ENCODE measurements at places on chromosomes 6 and 20.

DNA sequence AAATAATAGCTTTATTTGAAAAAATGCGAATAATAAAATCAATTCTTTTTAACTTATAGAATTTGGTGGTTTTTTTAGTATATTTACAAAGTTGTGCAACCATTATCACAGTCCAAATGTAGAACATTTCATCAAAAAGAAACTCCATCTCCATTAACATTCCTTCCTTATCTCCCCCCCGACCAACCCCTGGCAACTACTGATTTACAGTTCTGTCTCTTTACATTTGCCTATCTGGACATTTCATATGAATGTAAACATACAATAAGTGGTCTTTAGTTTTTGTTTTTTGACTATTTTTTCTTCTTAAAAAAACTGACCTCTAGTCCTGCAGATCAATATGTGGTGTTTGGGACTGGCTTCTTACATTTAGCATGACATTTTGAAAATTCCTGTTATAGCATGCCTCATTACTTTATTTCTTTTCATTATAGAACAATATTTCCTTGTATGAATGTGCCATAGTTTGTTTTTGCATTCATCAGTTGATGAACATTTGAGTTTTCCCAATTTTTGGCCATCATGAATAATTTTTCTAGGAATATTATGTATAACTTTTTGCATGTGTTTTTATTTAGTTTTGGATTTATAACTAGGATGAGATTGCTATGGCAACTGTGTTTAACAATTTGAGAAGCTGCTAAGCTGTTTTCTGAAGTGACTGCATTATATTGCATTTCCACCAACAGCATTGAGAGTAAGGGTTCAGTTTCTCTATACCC is 344.7 kb downstream of the NKAIN2 start:
- no peak for DNase-seq

GRCh38 chr6:162217811-162218493 is 509.6 kb downstream of the PRKN start:
- no peak for DNase-seq

DNA sequence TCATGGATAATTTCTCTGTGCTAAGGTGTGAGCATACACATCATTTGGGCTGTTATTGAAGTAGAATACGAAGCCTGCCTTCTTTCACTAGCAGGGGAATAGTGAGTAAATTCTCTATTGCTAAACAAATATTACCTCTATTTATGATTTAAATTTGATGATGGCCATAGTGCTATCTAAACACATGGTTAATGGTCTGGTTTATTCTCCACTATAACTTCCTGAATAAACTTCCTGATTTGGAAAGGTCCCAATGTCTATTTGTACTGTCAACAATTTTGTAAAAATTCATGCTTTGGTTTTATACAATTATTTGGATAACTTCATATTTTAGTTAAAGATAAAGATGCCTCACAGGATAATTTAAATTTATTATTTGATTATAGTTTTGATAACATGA is 400.8 kb downstream of the ARHGAP18 start:
- no peak for DNase-seq

DNA sequence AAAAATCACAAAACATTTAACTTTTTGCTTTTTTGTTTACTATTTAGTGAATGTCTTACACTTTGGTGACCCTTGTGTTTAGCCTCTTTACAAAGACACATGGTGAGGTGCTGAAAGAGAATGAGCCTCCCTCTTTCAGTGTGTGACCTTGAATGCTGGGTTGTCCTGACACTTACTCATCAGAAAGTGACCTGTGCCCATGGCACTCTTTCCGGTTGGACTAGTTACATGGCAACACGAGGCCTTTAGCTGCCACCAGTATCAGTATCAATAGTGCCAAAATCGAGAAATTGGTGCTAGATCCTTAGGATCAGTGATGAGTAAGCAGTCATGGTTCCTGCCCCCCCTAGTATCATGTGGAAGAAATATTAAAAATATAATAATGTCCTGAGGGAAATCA is 1.7 kb upstream of the RPL7L1 start:
- DNase-seq: no peak

GRCh38 chr20:58976061-58976730 is 4.9 kb upstream of the NELFCD start:
- no peak for DNase-seq

- no peak for DNase-seq
Measured at GRCh38 chr6:74993136-74993535, 212.7 kb downstream of the COL12A1 start.

DNA sequence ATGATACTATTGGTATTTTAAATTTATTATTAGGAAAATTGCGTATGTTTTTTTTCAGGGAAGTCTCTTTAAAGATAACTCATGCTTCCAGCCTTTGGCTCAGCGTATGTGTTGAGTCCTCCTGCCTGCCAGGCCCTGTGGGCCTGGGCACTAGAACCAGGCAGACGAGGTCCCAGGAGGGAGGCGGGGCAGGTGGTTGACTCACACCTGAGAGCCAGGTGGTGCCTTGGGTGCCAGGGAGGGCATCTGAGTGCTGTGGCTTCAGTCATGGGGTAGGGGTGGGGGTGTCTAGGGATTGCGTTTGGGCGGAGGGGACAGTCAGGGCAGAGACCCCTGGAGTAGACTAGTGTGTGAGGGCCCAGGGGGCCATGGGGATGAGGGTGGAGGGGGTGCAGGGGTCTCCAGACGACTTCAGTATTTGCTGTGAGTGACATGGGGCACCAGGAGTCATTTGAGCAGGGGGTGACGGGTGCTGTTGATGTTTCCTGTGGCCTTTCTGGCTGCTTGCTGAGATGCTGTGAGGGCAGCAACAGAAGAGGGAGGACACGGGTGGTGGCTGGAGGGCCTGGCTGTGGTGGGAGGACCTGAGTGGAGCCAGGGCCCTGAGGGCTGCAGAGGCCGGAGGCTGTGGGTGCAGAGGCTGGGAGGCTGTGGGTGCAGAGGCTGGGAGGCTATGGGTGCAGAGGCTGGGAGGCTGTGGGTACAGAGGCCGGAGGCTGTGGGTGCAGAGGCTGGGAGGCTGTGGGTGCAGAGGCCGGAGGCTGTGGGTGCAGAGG is 14.8 kb upstream of the ADRM1 start:
- DNase-seq: no peak

DNA sequence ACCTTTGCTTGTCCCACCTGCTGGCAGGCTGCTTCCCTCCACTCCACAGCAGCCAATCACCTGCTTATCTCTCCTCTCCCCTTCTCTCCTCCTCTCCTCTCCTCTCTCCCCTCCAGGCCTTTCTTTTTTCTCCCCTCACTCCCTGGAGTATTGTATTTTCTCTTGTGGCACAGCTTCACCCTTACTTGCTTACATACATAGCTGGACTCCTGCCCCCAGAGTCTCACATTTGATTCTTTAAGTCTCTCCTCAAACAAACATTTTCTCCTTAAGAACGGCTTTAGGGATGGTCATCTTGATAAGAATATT is 3.6 kb upstream of the LY86 start:
- DNase-seq: no peak

GRCh38 chr6:4262526-4262925 is 127.2 kb upstream of the ECI2 start:
- no peak for DNase-seq
